Activated CD4-positive, alpha-beta memory T cell treated with anti-CD3 and anti-CD28 coated beads for 36 hours (primary cell): ENCODE measurements at places on chromosomes 7 and 10.

DNA sequence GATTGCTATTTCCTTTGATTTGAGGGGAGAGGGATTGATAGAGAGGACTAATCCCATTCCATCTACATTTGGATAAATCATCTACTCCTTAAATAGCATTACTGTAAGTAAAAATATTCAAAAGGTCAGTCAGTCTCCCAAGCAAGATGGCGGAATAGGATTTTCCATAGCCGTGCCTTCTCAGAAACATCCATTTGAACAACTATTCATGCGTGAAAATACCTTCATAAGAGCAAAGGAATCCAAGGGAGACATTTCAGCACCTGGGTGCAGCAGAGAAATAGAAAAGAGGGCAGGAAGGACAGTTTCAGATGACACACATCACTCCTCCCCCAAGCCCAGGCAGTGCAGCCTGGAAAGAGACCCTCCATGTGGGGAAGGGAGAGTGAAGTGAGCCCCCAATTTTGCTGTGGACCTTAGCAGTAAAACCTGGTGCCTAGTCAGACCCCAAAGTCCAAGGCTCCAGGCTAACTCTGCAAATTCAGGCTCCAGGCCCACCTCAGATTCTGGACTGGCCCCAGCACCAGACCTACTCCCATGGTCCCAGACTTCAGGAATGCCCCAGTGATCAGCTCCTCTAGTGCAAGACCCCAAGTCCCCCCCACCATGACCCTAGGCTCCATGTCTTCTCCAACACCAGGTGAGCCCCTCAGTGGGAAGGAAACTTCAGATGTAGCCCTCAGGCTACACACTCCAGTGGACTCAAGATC, 104.3 kb upstream of the LANCL2 start:
- no peak for DNase-seq

DNA sequence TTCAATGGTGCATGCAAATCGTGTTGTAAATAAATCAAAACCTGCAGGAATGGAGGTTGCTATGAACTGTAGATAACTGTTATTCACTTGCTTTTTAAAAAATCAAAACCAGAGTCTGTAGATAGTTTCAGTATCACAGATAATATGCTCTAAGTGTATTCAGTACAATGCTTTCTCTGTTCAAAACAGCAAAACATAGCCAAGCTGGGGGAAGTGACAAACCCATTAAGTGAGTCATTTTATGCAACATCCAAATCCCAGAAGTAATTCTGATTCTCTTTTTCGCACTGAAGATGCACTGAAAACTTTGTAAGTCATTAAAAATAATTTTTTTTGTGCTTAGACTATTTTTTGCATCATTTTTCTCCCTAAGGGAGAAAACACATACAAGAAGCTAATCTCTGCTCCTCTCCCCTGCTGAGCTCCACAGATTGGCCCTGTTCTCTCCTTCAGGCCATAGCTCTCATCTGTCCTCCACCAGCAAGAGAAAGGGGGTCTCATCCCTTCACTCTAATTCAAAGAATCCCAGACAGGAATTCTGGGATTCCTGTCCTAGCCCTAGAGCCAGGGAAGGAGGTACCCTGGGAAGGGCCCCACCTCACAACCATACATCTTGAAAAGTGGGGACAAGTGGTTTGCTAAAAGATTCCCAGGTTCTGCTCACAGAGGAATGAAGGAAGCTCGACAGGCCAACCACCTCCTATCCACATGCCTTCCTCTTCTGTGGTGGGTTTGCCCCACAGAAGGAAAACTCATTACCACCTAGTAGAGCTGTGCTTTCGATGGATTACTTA, 4.9 kb downstream of the PRTFDC1 start:
- no peak for DNase-seq

- DNase-seq = no peak
Measured at GRCh38 chr7:79620291-79620690, 166.8 kb upstream of the MAGI2 start.

DNA sequence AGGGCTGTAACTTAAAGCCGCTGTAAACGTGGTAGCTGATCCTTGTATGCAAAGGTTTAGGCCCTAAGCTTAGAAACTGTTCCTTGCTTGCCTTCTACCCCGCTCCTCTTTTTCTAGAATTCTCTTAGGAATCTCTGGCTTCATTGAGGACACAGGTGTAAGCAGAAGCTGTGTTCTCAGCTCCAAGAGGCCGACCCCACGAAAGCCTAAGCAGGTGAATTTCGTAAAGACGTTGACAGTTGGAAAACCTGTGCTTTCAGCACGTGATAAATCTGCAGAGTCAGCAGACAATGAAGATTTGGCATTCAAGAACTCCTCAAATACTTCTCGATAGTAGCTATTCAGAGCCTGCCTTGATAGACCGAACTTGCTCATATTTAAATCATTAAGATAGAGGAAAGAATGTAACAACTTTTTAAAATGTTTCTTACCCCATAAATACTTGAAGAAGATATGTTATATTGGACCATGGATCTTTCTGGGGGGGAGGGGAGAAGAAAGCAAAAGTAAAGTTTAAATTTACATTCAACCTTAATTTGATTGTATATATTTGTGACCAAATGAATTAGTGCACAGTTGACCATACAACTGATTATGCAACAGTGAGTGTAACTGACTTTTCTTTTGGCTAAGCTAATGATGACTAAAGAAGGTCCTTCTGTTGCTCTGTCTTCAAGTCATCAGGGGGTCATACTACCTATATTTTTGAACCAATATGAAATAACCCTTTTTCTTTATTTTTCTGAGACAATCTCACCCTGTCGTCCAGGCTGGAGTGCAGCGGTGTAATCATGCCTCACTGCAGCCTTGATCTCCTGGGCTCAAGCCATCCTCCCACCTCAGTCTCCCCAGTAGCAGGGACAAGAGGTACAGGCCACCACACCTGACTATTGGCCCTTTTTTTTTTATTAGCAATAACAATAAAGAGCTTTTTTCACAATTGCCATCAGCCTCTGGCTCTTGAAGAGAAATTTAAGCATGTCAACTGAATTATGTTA, 1.2 kb upstream of the GDI2 start:
- DNase-seq = no peak

DNA sequence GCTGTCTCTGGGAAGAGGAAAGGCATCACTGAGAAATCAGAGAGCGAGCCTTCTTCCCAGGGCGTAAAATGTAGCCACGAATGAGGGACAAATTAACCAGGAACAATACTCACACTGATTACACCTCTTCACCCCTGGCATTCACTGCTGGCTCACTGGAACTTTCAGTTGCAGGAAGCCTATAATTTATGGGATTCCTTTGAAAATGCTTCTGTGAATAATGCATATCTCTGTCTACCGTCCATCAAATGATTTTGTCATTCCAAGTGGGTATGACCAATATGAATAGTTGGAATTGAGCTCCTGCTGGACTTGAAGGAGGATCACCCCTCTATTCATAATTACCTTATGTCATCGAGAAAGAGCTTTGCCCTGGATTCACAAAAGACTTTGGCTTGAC, 360.3 kb upstream of the FZD8 start:
- no peak for DNase-seq

- DNase-seq = no peak
Measured at GRCh38 chr7:36203071-36203790, 50.2 kb downstream of the EEPD1 start.

- no peak for DNase-seq
Measured at GRCh38 chr7:16205466-16205865, 215.9 kb downstream of the CRPPA start.
